Neural crest cell (in vitro differentiated cells): ENCODE measurements at places on chromosomes 7 and 10.

- DNase-seq: no peak
These were observed 11.2 kb upstream of the EPHA1 start for GRCh38 chr7:143419880-143420279.

GRCh38 chr10:98675902-98676301 is 229.2 kb upstream of the HPS1 start:
- DNase-seq: no peak

- DNase-seq: no peak
These were observed 11.7 kb downstream of the CYP26A1 start for GRCh38 chr10:93085272-93085859.

- DNase-seq: no peak
These were observed 67.8 kb downstream of the PHTF2 start for GRCh38 chr7:77866370-77866769.

- DNase-seq: no peak
These were observed 20.8 kb downstream of the PRKAG2 start for GRCh38 chr7:151856098-151856497.

DNA sequence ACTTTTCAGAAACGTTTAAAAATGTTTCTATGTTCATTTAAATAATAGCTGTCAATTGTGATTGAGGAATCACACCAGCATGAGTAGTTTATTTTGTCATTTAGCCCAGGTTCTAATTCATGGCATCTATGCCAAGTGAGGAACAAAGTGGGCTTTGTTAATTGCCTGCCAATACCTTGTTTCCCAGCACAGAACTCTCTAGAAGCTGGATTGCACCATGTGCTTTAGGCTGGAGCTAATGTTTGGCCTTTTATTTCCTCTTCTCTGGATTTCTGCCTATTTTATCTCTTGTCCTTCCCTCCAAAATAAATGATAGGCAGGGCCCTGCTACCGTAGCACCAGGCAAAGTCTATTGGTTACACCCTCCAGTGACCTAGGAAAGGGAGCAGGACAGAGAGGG is 109.9 kb upstream of the ITGB1 start:
- DNase-seq: no peak

- no peak for DNase-seq
These were observed 2.8 kb upstream of the DEPP1 start for GRCh38 chr10:44981172-44982113.

DNA sequence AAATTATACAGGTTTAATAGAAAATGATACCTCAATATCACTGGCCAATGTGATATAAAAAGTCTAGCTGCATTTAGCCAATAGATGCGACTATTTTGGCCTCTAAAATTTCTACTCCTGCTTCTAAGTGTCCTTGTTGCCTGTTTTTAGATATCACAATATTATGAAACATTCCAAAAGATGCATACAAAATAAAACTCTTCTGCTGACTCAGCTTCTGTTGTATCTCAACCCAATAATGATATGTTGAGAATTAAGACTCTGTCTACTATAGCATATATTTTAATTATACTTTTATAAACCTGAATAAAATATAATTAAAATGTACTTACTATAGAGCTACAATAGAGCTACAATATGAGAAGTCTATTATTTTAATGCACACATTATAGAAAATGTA is 661.0 kb upstream of the TEX47 start:
- no peak for DNase-seq

GRCh38 chr10:51907361-51907760 is 208.0 kb upstream of the CSTF2T start:
- no peak for DNase-seq
